MM.1S (cell line): ENCODE measurements at places on chromosomes 6 and 20.

GRCh38 chr6:27593861-27594260 lies 121.0 kb upstream of the ZNF184 start:
- no peak for DNase-seq

GRCh38 chr20:6039766-6040165 lies 14.1 kb downstream of the LRRN4 start:
- DNase-seq: no peak

DNA sequence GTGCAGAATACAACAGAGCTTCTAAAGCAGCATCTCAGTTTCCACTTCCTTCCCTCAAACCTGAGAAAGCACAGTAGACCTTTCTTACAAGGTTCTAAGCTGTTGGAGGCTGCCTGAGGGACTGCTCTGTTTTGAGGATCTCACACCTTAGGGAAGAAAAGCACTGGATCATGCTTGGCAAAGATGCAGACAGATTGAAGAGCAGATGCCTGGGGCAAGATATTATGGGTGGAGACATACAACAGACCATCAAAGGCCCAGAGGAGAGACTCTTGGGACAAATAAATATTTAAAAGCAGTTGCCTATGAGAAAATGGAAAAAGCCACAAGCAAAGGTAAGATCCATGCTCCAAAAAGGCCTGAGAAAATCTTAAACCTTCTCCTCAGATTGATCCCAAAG lies 6.2 kb downstream of the ZNF337 start:
- DNase-seq: no peak

DNA sequence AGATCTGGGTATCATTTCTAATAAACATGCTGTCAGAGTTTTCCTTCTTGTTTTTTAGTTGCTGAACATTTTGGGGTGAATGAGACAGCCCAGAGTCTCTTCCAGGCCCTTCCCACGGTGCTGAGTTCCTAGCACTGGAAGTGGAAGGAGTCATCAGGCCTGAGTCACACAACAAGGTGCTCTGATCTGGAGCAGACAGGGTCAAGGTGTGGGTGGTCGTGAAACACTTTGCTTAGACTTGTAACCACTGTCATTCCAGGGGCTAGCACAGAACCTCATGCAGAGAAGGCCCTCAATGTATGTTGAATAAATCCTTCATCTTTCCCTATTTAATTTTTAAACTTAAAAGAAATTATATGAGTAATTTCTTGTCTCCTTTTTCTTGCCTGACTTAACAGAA lies 60.6 kb downstream of the TXLNB start:
- DNase-seq: no peak

- no peak for DNase-seq
Measured at GRCh38 chr6:70314296-70314695, 11.4 kb upstream of the COL9A1 start.

DNA sequence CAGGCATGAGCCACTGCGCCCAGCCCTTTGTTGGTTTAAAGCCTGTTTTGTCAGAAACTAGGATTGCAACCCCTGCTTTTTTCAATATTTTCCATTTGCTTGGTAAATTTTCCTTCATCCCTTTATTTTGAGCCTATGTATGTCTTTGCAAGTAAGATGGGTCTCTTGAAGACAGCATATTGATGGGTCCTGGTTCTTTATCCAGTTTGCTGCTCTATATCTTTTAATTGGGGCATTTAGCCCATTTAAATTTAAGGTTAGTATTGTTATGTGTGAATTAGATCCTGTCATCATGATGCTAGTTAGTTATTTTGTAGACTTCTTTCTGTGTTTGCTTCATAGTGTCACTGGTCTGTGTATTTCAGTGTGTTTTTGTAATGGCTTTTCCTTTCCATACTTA lies 46.8 kb downstream of the ZC2HC1B start:
- DNase-seq: no peak

DNA sequence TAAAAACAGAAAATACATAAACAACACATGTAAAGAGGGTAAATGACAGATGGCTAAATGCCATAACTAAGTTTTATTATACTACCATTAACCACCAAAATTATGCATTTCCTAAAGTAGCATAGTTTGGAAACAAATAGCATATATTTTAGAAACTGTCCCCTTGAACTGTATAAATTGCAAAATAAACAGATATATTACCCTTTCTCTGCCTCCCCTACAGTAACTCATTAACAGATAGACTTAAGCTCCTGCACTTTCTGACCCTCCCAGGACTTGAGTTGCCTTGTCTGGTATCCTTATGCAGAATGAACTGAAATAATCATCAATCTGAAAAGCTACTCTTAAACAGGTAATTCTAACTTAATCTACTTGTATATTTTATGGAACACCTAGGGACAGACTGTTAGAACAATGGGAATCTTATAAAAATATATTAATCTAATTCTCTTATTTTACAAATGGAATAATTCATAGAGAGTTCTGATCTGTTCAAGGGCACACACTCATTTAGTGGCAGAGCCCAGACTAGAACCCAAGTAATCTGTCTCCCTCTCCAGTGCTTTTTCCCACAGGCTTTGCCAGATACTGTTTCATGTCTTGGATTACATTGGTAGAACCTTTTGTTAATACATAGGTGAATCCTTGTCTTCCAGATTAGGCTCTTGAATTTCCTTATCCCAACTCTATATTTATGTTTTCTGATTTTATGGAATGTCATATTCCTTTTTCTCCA lies 50.6 kb upstream of the LOC128125822 start:
- DNase-seq: no peak

DNA sequence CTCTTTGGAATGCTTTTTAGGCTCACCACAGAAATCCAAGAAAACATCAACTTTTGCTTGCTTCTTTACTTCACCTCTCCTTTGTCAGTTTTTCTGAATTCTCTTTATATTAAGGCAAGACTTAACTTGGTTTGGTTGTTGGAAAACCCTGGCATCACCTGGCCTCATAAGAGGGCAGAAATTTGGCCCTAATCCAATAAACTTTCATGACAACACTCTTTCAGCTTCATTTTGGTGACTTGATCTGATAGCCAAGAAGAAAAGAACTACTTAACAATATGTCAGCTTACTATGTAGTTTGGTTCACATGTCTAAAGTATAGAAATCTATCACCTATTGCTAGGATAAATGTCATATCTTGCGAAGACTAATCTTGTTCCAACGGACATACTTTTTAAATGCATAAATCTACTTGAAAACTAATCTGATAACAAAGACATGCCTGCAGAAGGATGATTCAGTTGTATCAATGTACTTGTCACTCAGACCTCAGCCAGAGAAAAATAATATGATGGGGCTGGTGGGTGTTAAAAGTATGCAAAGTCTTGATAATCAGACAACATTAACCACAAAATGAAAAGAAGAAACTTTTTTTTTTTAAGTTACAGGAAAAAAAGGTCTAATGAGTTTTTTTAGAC lies 19.3 kb upstream of the HBS1L start:
- DNase-seq: no peak

GRCh38 chr6:119343167-119343566 lies 6.4 kb downstream of the MAN1A1 start:
- no peak for DNase-seq
